SW480 (cell line): ENCODE measurements at places on chromosomes 2 and 18.

GRCh38 chr18:26963292-26963691 lies 97.8 kb upstream of the AQP4 start:
- peak; percentile 2 for DNase-seq

GRCh38 chr2:26892133-26892532 lies 44.2 kb downstream of the DPYSL5 start:
- DNase-seq: no peak

- DNase-seq: no peak
These were observed 728 bp upstream of the C18orf63 start for GRCh38 chr18:74314759-74315463.

GRCh38 chr2:239322416-239323086 lies 78.3 kb downstream of the HDAC4 start:
- peak; percentile 52 for DNase-seq

- no peak for DNase-seq
These were observed 85.9 kb upstream of the FOXI3 start for GRCh38 chr2:88538362-88538917.

DNA sequence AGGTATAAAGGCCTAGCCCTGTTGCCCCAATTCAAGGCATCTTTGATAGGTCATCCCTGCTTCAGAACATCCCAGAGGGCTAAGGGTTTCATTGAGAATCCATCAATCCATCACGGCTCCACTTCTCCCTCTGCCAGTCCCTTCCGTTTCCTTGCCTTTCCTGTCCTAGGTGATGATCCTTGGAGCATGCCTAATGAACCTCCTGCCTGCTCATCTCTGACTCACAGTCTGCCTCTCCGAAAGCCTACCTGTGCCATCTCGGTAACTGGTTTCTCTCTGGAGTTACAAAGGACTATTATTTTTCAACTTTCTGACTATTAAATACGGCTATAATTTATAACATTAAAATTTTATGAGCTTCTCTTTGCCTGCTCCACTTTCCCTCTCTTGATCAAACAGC lies 36.7 kb upstream of the OSBPL6 start:
- no peak for DNase-seq

DNA sequence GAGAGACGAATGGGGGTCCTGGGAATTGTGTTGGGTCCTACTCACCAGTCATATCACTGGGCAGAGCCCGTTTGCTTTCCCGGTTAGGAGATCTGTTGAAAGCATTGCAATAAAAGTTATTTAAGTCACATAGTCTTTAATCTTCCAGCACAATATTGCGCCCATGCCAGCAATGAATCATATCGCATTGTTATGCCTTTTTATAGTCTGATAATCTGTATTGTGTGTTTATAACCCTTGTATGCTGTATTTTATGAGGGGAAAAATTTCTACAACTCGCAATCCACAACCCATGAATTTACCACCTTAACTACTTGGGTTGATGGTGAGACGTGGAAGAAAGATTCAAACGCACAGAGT lies 211.9 kb upstream of the SMIM21 start:
- DNase-seq: no peak

DNA sequence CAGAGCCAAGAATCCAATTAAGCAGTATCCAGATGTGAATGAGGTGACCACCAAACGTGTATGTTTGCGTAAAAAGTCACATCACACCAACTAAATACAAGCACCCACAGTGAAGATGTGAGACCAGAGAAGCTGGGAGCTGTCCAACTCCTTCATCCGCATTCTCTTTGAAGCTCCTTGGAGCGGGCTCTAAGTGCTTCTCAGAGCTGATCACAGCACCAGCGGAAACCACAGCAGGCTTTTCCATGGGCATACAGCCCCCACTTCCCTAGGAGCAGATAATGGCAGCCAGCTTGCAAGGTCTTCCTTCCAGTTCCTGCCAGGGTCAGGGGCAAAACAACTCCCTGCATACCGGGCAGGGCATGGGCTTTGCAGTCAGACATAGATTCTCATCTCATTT lies 36.4 kb downstream of the REEP1 start:
- DNase-seq: no peak

- peak; percentile 33 for DNase-seq
These were observed 84.7 kb downstream of the EHD3 start for GRCh38 chr2:31318361-31319336.

DNA sequence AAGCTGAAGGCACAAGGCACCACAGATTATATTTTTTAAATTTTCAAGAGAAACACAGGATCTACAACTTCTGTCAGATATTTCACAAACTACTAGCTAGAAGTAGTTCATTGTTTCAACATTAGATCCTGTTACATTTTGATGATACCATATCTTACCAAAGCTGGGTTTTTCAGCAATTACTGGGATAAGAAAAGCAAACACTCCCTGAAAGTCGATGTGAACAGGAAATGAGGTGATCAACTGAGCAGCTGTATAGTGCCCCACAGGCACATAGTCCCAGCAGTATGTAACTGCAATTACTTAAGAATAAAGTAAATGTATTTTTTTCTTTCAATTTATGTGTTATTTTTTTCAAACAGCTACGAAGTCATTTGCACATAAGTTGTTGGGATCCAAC lies 103.5 kb downstream of the DNER start:
- no peak for DNase-seq

- peak; percentile 60 for DNase-seq
These were observed 29.9 kb downstream of the ANO7 start for GRCh38 chr2:241218131-241219029.

DNA sequence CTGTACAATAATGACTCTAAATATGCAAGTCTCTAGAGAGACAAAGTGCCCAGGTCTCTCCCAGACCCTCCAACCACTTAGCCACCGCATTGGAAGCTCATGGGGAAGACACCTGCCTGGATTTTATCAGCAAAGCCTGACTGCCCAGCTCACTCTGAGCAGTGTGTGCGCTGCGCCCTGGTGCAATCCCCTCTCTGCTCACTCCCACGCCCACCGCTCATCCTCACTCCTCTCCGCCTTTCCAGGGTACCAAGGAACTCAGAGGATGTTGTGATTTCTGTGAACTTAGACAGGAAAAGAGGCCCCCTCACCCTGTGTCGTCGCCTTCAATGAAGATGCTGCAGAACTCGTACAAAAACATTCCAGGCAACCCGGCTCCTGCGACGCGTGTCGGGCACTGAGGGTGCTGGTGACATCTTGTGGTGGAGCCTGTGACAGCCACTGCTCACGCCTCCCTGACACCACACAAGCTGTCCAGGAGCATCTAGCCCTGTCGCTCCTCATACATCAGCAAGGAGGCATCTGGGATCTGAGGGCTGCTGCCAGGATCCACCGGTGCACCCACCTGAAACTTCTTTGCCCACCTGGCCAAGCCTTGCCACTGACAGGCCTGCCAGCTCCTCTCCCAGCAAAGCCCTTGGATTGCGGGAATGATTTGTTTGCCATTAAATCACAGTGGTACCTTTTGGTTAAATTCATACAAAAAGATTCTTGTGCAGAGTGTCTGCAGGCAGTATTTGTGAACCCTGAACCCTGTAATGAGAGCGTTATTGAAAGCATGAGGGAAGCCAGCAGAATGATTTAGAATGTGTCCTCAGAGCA lies 220.4 kb downstream of the ZNF516 start:
- DNase-seq: peak; percentile 9

DNA sequence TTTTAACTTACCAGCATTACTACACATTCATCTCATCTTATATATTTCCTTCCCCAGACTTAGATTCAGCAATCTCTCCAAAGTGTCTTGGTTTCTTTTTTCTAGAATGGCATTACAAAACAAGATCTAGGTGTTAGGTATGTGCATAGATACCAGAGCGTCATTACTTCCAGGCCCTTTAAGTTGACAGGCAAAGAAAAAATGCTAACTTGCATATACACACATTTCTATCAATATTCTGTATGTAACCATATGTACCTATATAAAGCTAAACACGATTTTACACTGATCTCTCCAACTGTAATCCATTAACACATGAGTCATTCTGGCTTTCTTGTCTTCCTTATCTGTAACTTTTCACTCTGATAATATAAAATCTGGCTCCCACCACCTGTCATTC lies 503.8 kb upstream of the NRXN1 start:
- DNase-seq: no peak

DNA sequence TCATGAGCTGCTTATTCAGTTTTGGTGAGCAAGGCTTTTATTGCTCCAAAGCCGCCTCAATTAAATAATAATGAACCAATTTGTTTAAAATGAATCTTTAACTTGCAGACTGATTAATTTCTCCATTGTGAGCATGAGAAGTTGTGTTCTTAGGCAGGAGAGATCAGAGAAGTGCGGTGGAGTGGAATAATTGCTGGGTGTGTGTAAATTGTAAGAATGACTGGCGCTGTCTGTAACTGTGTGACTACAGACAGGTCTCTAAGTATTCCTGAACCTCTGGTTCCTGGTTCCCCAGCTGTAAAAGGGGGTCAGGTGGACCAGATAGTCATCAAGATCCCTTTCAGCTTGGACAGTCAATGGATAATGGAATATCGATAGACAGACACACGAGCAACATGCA lies 98.0 kb upstream of the EFEMP1 start:
- no peak for DNase-seq

- no peak for DNase-seq
These were observed 206.1 kb downstream of the FAM210A start for GRCh38 chr18:13520306-13520705.

GRCh38 chr2:225025917-225026571 lies 16.2 kb downstream of the DOCK10 start:
- no peak for DNase-seq

DNA sequence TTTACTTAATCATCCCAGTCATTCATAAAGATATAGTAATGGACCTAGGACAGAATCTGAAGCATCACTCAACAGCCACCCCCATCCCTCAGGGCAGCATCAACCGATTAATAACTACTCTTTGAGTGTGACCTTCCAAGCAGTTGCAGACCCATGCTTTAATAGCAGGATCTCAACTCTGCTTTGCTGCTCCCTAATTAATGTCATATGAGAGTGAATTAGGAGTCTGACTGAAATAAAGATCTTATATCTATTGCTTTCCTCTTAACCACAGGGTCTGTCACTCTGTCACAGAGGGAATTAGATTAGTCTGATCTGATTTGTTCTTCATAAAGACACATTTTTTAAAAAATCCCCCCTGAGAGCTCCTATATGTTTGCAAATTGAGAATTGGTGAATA lies 46.1 kb upstream of the LRP1B start:
- no peak for DNase-seq

GRCh38 chr2:209305746-209306196 lies 118.1 kb upstream of the MAP2 start:
- no peak for DNase-seq

DNA sequence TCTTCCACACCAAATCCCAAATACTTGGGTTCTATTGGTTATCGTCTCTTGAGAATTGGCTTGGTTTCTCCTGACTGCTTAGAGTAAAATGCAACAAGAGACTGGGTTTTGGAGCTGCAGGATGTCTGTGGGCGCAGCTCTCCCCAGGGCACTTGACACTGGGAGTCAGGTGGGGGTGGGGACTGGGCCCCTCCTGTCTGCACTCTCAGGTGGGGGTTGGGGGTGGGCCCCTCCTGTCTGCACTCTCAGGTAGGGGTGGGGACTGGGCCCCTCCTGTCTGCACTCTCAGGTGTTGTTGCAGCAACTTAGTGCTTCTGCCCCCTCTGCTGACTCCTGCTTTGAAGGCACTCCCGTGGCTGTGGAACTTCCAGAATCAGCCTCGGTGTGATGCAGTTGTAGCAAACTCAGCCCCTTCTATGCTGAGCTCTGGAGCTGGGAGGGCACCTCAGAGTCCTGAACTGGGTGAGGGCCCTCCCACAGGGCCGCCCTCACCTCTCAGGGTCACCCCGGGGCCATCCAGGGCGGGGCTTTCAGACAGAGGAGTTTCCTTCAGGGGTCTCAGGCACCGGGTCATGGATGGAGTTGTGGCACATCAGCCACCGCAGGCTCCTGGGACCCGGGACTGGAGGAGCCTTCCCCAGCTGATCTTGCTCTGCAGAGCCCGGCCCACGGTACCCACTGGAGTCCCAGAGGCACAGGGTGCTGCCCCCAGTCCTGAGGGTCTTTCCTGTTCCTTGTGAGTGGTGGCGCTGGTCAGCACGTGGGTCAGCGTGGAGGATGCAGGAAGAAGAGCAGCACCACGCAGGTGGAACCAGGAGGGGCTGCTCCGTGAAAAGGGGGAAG lies 22.9 kb upstream of the CIDEA start:
- DNase-seq: no peak

DNA sequence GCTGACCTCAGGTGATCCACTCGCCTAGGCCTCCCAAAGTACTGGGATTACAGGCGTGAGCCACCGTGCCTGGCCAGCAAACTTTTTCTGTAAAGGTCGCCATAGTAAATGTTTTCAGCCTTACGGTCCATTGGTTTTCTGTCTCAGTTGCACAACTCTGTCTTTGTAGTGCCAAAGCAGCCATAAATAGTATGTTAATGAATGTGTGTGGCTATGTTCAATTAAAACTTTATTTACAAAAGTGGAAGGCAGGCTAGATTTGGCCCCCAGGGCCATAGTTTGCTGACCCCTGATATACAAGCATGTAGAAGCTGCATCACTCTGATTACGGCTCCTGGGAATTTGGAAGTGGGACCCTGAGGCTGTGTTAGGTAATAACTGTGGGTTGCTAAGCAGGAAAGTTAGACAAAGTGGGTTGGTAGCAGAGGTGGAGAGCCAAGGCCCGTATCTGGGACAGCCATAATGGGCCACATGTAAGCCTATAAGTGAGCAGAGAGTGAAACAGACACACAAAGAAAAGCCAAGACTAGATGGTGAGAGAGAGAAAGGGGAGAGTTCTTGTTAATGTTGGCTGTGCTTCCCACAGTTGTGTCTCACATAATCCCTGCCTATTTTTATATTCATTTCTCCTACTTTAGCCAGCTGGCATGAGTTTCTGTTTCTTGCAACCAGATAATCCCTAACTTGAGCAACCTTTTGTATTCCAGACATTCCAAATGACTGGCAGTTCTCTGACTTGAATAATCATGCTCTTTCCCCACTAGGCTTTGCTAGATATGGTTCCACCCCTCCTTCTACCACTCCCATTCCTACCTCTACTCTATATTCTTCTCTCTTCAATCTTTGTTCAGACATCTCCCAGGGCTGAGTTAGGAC lies 223.3 kb upstream of the STON1 start:
- no peak for DNase-seq

- no peak for DNase-seq
These were observed 227.7 kb downstream of the GPD2 start for GRCh38 chr2:156663757-156664409.

DNA sequence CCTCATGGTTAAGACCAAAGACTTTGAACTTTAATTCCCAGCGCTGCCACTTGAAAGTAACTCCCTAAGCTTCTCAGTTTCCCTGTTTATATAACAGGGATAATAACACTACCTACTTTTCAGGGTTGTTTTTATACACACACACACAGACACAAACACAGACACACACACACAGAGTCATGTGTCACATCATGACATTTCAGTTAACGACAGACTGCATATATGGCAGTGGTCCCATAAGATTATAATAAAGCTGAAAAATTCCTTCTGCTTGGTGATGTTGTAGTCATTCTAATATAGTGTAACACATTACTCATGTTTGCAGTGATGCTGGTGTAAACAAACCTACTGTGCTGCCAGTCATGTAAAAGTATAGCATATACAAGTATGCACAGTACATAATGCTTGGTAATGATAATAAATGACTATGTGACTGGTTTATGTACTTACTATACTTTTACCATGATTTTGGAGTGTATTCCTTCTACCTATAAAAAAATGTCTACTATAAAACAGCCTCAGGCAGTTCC lies 89.2 kb upstream of the ITGA4 start:
- DNase-seq: no peak

- peak; percentile 76 for DNase-seq
These were observed 137.7 kb downstream of the IRS1 start for GRCh38 chr2:226661789-226662545.
